ENCODE measurements at places on chromosomes 16 and 17.

DNA sequence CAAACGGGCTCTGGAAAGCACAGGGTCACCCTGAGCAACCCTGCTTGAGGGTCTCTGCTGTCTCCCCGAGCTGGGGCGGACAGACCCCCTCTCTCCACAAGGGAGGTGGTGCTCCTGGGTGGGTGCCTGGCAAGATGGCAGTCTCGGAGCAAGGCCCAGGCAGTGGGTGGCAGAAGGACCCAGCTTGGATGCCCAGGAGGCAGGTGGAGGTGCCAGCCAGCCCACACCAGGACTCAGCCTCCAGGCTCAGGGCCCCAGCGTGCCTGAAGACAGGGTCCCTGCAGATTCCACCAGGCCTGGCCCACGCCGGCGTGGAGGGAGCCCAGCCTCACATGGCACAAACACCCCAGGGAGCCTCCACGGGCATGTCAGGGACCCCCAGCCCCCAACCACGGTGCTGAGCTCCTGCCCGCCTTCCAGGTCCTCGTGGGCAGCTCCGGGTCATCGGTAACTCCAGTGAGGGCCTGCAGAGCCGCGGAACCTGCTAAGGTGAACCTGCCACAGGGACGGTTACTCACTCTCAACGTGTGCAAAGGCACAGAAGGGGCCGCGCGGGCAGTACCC lies 20.8 kb downstream of the UNKL start:
- H3K27ac ChIP-seq = no peak overlapping the region
- no peak overlapping the region for H3K4me3 ChIP-seq
- DNase-seq = no peak
- no peaks in the 10 kb centered on the region for H3K4me1 ChIP-seq
- H3K36me3 ChIP-seq = peaks cover 72% of the 10 kb centered on the region

DNA sequence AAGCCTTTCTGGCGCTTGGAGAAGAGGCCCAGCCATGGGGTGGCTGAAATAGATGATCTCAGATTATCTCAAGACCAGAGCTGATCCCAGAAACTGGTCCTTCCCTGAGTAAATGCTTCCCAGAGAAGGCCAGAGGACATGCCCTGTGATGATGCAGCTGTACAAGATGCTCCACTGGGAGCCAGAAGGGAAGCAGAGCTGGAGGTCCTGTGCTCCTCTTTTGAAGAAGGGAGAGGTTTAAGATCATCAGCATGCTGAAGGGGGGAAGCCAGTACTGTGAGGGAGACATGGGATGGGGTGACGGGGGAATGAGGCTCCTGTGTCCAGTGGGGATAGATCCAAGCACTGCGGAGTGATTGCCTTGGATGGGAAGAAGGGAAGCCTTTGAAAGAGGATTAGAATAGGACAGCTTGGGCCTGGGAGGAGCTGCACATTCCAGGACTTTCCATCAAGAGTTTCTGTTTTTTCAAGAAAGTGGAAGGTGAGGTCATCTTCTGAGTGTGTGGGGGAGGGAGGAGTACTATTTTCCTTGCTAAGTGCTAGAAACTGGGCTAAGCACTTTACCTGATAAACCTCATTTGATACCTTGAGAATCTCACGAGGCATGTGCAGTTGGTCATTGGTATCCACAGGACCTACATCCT lies 16.4 kb upstream of the ALOX15B start:
- H3K4me3 ChIP-seq = no peak overlapping the region
- H3K36me3 ChIP-seq = no peaks in the 10 kb centered on the region
- no peaks in the 10 kb centered on the region for H3K4me1 ChIP-seq
- H3K27me3 ChIP-seq = no peaks in the 10 kb centered on the region

- H3K27ac ChIP-seq = no peak overlapping the region
- H3K27me3 ChIP-seq = no peaks in the 10 kb centered on the region
Observed at GRCh38 chr17:66275651-66276050, 26.8 kb upstream of the PRKCA start.

DNA sequence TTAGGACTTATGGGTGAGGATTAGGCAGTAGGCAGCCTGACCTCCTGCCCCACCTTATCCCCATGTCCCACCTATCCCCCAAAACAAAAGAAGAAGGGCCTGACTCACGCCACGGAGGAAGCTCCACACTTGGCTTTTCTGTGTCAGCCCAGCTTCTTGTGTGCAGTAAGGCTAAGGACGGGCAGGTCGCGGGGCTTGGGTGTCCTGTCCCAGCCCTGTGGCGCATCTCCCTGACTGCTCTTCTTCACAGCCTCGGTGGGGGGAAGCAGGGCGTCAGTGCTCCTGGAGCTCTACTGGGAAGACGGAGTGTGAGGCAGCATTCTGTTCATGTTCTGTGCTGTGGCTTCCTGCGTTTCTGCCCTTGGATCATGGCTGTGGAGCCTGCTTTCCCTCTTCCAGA lies 34.6 kb upstream of the ALDH3A2 start:
- no peak overlapping the region for H3K27ac ChIP-seq
- no peak for DNase-seq
- no peaks in the 10 kb centered on the region for H3K27me3 ChIP-seq
- H3K36me3 ChIP-seq = no peaks in the 10 kb centered on the region
- H3K4me1 ChIP-seq = no peaks in the 10 kb centered on the region

- H3K27me3 ChIP-seq = no peaks in the 10 kb centered on the region
- no peak overlapping the region for H3K4me3 ChIP-seq
- no peaks in the 10 kb centered on the region for H3K4me1 ChIP-seq
- H3K36me3 ChIP-seq = no peaks in the 10 kb centered on the region
- DNase-seq = no peak
Observed at GRCh38 chr16:57846078-57846697, 43.9 kb upstream of the KIFC3 start.

DNA sequence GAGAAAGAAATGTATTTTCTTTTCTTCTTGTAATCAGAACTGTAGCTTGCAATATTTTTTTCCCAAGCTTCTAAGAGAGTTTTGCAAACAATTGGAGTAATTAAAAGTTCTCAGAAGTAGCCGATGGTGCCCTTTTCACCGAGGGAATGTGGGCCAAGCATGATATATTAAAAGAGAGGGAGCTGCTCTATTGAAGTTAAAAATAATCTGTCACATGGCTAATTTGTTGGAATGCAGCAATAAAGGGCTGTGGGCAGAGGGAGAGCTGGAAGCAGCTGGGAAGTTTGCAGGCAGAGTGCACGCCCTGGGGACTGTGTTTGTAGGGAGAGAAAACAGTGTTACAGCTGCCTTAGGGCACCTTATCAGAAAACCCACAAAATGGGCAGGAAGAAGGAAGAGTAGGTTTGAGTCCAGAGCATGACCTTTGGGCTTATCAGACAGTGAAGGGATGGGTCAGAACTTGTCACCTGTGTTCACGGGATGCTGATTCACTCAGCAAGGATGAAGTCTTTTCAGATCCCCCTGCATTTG lies 18.5 kb upstream of the TERF2 start:
- H3K4me1 ChIP-seq = peaks cover 9% of the 10 kb centered on the region
- H3K27ac ChIP-seq = no peak overlapping the region
- H3K4me3 ChIP-seq = peak overlapping the region; percentile 14
- no peaks in the 10 kb centered on the region for H3K27me3 ChIP-seq
- H3K36me3 ChIP-seq = no peaks in the 10 kb centered on the region
- peak; percentile 38 for DNase-seq

DNA sequence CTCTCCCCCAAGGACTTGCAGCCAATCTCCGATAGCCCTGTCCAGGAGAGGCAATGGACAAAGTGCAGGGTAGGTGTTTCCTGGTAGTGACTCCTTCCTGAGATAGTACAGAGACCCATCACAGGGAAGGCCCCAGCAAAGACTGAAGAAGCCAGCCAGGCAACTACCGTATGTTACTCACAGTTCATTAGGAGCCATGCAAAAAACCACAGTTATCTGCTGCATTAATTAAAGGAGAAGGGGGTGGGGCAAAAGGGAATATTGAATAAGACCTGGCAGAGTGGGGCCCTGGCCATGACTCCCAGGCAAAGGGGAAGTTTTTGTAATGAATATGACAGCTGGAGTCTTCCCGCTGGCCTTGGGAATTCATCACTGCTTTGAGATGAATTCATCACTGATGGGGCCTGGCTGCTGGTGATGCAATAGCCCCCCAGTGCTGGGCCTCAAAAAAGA lies 2.5 kb upstream of the SLC13A2 start:
- H3K27ac ChIP-seq = no peak overlapping the region
- DNase-seq = no peak
- H3K4me1 ChIP-seq = no peaks in the 10 kb centered on the region
- H3K36me3 ChIP-seq = no peaks in the 10 kb centered on the region

DNA sequence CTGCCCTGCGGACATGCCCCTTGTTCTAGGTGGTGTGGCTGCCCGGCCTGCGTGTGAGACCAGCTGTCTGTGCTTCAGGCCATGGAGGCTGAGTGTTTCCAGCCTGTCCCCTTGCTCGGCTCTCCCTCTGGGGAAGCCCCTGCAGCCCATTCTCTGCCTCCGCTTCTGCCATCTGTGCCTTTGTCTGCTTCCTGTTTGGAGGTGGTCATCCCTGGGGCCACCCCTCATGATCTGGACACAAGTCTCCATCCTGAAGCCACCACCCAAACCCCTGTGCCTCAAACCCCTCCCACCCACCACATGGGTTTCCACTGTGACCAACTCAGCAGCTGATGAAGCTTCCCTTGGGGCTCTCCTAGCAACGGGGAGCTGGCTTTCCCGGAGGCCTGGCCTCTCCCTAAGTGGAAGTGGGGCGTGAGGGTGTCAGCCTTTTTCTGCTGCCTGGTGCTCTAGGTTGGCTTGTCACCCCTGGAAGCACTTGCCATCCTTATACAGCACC lies 184.9 kb downstream of the SEC14L1 start:
- peaks cover 32% of the 10 kb centered on the region for H3K4me1 ChIP-seq
- H3K27ac ChIP-seq = peak overlapping the region; percentile 92
- H3K36me3 ChIP-seq = no peaks in the 10 kb centered on the region
- H3K27me3 ChIP-seq = no peaks in the 10 kb centered on the region

GRCh38 chr17:3005696-3006095 lies 57.7 kb downstream of the OR1D5 start:
- DNase-seq = no peak
- no peak overlapping the region for H3K4me3 ChIP-seq
- H3K27ac ChIP-seq = no peak overlapping the region
- H3K4me1 ChIP-seq = peaks cover 10% of the 10 kb centered on the region
- H3K36me3 ChIP-seq = no peaks in the 10 kb centered on the region
- no peaks in the 10 kb centered on the region for H3K27me3 ChIP-seq

- no peaks in the 10 kb centered on the region for H3K27me3 ChIP-seq
- H3K36me3 ChIP-seq = peaks cover 41% of the 10 kb centered on the region
- H3K4me3 ChIP-seq = no peak overlapping the region
- no peak overlapping the region for H3K27ac ChIP-seq
Observed at GRCh38 chr16:16099320-16099719, 124.0 kb downstream of the ABCC6 start.

DNA sequence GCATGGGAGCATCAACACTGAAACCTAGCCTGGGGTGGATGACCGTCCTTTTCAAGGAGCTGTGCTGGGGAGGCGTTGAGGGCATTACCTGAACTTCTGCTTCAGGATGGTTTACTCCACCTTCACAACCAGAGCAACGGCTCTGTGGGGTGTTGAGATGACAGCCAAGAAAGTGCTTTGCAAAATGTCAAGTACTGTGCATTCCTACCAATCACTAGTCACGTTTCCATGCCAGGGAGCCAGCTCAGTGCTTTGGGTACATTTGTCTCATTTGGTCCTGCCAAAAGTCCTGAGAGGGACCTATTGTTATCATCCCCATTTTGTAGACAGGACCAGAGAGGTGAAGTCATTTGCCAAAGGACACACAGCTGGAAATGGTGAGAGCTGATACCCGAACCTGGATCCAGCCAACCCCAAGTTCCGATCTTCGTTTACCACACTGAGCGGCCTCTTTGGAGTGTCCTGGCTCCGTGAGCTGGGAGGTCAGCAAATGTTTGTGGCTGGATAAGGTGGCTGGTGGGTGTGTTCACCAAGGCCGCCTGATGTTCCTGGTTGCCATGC lies 61.6 kb downstream of the IRF8 start:
- no peaks in the 10 kb centered on the region for H3K4me1 ChIP-seq
- no peaks in the 10 kb centered on the region for H3K36me3 ChIP-seq
- H3K4me3 ChIP-seq = no peak overlapping the region
- H3K27ac ChIP-seq = no peak overlapping the region
- DNase-seq = no peak

DNA sequence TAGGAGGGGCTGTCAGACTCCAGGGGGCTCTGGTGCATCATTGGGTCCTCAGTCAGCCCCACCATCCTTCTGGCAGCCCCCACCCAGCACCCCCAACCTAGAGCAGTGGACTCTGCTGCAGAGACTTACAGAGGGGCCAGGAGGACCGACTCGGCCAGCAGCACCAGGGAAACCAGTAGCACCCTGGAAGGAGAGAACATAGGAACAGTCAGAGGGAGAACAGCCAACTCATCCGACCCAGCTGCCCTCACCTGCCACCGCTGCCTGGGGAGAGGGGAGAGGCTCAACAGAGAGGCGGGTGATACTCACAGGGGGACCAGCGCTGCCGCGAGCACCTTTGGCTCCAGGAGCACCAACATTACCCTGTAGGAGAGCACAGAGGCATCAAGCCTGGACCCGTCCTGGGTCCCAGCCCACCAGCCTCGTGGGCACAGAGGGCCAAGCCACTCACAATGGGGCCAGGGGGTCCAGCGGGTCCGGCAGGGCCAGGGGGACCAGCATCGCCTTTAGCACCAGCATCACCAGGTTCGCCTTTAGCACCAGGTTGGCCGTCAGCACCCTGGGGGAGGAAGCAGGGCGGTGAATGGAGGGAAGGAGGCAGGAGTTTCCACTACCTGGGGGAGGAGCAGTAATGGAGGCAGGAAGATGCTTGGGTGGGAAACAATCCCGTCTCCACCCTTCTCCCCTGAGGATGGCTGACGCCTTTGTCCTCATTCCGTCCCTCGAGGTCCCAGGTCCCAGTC lies 11.7 kb downstream of the COL1A1 start:
- no peak overlapping the region for H3K4me3 ChIP-seq
- no peak for DNase-seq
- peaks cover 2% of the 10 kb centered on the region for H3K4me1 ChIP-seq
- no peaks in the 10 kb centered on the region for H3K27me3 ChIP-seq

DNA sequence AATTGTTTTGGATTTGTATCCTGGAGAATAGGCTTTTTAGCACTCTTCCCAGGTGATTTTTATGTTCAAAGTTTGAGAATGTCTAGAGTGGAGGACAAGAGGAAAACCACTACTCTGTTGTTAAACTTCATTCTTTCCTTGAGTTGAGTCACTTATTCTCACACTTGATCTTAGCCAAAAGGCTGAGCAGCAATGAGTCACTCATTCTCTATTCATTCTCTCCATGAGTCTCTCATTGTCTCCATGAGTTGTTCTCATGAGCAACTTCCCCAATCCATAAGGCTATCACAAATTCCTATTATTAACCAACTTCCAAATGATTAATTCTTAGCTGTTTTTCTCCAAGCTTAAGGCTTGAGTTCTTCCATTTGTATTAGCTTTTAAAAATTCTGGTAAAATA lies 1393.3 kb downstream of the CDH8 start:
- H3K27me3 ChIP-seq = no peaks in the 10 kb centered on the region
- no peaks in the 10 kb centered on the region for H3K4me1 ChIP-seq
- H3K27ac ChIP-seq = no peak overlapping the region
- H3K36me3 ChIP-seq = no peaks in the 10 kb centered on the region
- no peak overlapping the region for H3K4me3 ChIP-seq

- H3K36me3 ChIP-seq = peaks cover 2% of the 10 kb centered on the region
- no peaks in the 10 kb centered on the region for H3K27me3 ChIP-seq
- DNase-seq = no peak
- H3K4me3 ChIP-seq = no peak overlapping the region
- H3K4me1 ChIP-seq = peaks cover 44% of the 10 kb centered on the region
Observed at GRCh38 chr17:45063198-45063597, 2.1 kb downstream of the NMT1 start.

- no peak for DNase-seq
- no peaks in the 10 kb centered on the region for H3K27me3 ChIP-seq
- no peaks in the 10 kb centered on the region for H3K36me3 ChIP-seq
- no peak overlapping the region for H3K27ac ChIP-seq
- H3K4me3 ChIP-seq = no peak overlapping the region
Observed at GRCh38 chr17:76956846-76957540, 88.8 kb downstream of the MGAT5B start.

- no peak overlapping the region for H3K4me3 ChIP-seq
- H3K36me3 ChIP-seq = no peaks in the 10 kb centered on the region
- peaks cover 2% of the 10 kb centered on the region for H3K27me3 ChIP-seq
- H3K27ac ChIP-seq = no peak overlapping the region
- no peak for DNase-seq
Observed at GRCh38 chr17:39632153-39632941, 4.6 kb upstream of the STARD3 start.
